Lower lobe of right lung (tissue), 2 donors: ENCODE measurements at places on chromosomes 11 and 22. TPM values are rescaled to one million over a fixed set of nuclear protein-coding genes. Genes with fewer than 3 reads are reported as not detected.
A peak's percentile ranks its signal among the peaks of the same experiment; 100 is the strongest.

GRCh38 chr11:8732324-8732670, 49.7 kb downstream of the RPL27A start:
- no peak for DNase-seq

- peak; percentile 85 for DNase-seq
These were observed 1.3 kb downstream of the EHBP1L1 start for GRCh38 chr11:65576867-65577755.

Gene TRIM51
- not detected for total RNA-seq

DNA sequence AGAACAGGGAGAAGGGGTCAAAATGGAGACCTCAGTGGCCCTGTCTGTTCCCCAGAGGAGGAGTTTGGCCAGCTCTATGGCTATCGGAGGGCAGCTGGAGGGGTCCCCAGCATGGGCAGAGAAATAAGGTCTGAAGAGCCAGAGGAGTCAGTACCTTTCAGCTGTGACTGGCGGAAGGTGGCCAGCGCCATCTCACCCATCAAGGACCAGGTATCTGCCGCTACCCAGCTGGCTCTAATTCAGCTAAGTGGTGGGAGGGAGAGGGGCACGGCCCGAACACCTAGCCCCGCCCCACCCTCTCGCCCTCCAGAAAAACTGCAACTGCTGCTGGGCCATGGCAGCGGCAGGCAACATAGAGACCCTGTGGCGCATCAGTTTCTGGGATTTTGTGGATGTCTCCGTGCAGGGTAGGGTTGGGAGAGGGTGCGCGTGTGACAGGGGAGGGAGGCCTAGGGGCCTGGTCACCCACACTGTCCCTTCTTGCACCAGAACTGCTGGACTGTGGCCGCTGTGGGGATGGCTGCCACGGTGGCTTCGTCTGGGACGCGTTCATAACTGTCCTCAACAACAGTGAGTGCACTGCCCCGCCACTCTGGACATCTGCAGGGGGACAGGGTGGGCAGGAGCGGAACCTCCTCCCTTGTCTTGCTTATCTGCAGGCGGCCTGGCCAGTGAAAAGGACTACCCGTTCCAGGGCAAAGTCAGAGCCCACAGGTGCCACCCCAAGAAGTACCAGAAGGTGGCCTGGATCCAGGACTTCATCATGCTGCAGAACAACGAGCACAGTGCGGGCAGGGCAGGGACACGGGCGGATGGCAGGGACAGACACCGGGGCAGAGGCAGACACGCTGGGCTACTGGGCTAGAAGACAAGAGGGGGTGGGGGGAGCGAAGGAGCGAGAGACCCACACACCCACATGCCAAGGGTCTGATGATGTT, 2.8 kb downstream of the CTSW start:
- peak; percentile 43 for DNase-seq

DNA sequence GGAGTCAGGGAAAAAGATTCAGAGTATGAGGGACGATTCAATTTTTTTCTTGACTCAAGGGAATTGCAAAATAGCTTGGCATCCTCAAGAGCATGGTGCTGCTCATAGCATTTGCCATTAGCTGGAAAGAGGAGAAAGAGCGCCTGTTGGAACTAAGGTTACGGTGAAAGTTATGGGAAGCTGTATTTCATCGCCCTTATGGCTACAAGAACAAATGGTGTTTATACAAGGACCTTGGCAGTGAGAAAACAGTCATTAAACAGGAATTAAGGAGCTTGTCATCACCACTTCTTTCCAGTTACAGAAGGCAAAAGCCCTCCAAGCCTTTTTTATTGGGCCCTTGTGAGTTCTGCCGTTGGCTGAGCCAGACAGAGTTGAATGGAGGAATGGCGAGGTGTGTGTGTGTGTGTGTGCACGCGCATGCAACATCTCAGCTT, 74.2 kb downstream of the ALX4 start:
- DNase-seq = no peak

GRCh38 chr11:103067118-103067517, 24.8 kb downstream of the DCUN1D5 start:
- no peak for DNase-seq

GRCh38 chr22:31753005-31753633, 700 bp upstream of the DEPDC5 start:
- DNase-seq = peak; percentile 62

Gene ADM2
- 1.5 TPM for total RNA-seq

Gene FAM118A
- total RNA-seq = 19.8 TPM

DNA sequence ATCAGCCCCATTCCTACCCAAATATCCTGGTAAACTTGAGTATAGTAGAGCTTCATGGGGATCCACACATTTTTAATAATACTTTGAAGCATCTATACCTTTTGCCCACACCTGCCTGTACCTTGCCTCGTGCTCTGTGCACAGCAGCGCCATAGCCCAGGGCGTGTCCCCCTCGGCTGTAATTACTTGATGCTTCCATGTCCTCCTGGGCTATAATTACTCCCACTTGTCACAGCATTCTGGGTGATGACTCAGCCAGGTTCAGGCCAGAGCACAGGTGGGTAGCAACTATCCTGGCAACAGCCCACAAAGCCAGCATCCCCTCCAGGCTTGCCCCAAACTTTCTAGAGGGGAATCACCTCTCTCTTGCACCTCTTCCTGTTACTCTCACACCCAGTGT, 23.7 kb upstream of the SLC36A4 start:
- no peak for DNase-seq

GRCh38 chr11:112565551-112565950, 304.9 kb upstream of the PLET1 start:
- DNase-seq = no peak

DNA sequence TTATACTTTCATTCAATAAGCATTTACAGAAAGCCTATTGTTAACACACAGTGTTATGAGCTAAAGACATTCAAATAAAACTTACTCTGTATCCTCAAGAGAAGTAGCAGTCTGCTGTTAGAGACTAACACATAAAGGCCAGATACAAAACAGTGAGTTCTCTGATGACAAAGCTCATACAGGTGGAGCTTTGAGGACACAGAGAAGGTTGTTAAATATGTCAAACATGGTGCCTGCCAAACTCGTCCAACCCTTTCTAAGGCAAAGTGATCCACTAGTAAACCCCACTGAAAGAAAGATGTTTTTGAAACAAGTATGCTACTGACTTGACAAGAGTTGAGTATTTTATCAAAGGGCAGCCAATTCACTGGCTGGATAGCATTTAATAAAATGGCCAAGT, 70.1 kb downstream of the C2CD3 start:
- no peak for DNase-seq

GRCh38 chr11:78991681-78992080, 417.0 kb upstream of the NARS2 start:
- DNase-seq = no peak

GRCh38 chr11:132913295-132913694, 619.0 kb downstream of the OPCML start:
- DNase-seq = no peak

DNA sequence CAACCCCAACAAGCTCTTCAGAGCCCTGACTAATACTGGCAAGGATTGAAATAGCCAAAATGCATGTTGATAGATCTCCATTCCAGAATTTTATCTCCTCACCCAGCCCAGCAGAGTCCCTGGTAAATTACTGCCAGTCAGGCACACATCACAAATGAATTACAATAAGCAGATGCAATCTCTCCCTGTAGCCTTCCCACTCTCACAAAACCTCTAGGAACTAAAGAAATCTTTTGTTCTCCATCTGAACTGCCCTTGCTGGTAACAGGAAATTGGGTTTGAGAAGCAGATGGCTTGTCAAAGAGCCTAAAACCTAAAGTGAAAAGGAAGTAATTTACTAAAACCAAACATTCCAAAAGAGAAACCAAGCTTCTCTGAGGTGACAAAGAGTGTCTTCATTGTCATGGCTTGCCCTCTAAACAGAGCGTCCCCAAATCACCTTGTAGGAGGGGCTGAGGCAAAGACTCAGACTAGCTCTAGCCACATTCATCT, 59.5 kb downstream of the FAM168A start:
- DNase-seq = no peak

GRCh38 chr11:62905927-62906531, 15.1 kb downstream of the CHRM1 start:
- peak; percentile 79 for DNase-seq

DNA sequence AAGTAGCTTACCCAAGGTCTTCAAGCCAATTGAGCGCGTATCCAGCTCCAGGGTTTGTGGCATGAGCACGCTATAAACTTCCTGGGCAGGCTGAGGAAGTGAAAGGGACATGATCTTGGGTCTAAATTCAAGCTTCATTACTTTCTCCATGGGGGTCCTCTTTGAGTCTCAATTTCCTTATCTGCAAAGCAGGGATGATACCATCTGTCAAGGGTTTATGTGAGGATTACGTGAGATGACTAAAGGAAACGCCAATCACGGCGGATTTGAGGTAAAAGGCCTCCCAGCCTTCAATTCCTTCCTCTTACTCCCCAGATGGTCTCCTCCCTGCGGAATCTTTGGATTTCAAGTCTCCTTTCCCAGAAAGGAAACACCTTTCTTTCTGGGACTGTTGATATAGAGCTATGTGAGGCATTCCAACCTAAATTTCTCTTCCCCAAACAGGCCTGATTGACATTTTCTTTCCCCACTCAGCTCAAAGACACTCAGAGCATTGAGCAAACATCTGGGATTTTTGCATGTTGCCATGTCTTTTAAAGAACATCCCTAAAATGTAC, 474.4 kb downstream of the INSC start:
- DNase-seq = no peak

DNA sequence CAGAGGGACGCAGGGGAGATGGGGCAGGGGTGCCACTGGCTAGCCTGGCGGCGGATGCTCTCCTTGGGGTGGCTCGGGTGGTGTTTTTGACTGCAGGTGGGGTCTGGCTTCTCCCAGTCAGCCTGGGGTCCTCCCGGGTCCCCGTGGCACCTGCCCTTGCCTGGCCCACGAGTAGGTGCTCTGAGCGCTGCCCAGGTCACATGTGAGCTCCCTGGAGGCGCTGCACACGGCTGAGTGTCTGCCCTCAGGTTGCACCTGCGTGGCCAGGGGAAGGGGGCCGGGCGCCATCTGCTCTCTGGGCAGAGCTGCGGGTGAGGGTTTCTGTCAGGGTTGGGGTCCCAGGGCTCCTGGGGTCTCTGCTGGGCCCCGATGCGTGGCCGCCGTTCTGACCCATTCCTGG, 5.2 kb downstream of the TSPAN4 start:
- no peak for DNase-seq

Gene OSBPL5
- 46.2 TPM for total RNA-seq

- no peak for DNase-seq
These were observed 13.4 kb upstream of the PNPLA3 start for GRCh38 chr22:43910178-43910695.

GRCh38 chr11:2166091-2166851, 5.3 kb upstream of the INS start:
- DNase-seq = peak; percentile 66
